ENCODE measurements at places on chromosomes 6 and 20. TPM values are rescaled to one million over a fixed set of nuclear protein-coding genes. Genes with fewer than 3 reads are reported as not detected.

The SLC22A2 gene
- not detected for total RNA-seq

The C6orf15 gene
- total RNA-seq: not detected

DNA sequence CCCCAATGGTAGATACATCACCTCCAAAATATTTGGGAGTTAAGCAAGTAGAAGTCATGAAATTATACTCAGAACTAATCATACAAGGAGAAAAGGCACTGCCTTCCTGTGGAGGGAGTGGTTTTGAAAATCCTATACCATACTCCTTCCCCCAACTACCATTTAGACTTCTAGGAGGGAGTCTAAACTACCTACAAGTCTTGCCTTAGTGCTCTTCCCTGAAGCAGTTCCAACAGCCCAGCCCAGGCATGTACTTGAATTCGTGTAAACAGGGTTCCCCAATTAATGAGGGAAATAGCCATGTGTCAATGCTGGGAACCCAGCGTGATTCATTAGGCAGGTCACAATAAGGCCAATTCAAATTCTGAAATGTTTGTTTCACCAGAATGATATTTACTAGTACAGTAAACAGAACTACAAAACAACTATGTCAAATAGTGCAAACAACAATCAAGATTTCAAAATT, 39.1 kb upstream of the SGK1 start:
- no peak for DNase-seq

DNA sequence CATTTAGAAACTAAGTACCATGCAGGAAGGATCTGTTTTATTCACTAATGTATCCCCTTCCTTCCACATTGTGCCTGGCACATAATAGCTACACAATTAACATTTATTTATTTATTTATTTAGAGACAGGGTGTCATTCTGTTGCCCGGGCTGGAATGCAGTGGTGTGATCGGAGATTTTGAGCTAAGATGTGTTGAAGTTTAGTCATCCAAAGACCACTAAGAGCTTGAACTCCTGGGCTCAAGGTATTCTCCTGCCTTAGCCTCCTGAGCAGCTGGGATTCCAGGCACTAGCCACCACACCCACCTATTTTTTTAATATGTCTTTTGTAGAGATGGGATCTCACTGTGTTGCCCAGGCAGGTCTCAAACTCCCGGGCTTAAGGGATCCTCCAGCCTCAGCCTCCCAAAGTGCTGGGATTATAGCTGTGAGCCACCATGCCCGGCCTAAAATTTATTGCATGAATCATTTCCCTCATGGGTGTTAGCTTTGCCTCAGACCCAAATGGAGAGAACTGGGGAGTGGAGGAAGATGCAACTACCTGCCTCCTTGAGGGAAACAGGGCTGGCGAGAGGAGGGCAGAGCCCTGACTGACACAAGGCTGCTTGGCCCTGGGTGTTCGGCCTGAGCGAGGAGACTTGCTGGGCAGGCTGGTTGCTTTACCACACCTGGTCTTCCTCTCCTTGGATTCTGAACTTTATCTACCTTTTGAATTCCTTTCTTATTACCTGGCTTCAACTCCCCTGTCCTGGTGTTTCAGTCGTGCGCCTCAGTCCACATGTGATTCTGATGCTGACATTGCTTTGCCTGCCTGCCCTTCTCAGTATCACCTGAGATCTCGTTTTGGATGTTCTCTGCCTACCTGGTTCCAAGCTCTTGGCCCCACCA, 1.7 kb upstream of the DYNLT1 start:
- DNase-seq: no peak

- no peak for DNase-seq
These were observed 86.8 kb downstream of the PPP1R14C start for GRCh38 chr6:150229436-150230163.
